MG63 (cell line): ENCODE measurements at places on chromosomes 4 and X.

GRCh38 chrX:10239611-10240064, 82.9 kb downstream of the CLCN4 start:
- DNase-seq: peak; percentile 87

DNA sequence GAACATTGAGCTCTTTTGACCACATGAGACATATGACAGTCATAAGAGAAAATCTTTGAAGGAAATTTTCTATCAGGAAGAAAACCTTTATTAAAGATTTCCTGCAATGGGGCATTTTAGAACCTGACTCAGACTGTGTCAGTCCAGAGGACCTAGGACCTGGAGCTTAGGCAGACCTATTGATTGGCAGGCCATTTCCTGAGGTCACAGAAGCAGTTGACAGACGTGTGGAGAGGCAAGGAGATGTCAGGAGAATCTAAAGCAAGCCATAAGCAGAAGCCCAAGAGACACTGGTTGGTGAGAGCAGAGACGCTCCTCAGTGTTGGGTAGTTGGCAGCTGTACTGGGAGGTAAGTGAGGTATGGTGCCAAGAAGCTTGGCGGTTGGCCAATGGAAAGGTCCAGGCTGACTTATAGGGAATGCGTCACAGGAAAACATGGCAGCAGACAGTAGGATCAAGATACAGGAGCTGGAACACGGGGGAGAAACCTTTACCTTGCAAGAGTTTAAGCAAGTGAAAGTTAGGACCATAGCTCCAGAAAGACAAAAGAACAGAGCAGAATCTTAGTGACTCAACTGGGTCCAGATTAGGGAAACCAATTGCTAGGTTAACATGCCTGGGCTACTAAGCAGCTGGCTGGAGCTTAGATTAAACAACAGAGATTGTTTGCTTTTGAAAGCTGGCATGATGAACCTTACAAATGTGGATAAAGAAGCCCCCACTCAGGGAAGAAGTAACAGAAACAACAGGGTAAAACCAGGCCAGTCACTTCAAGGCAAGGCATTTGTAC, 18.6 kb downstream of the PALLD start:
- DNase-seq: peak; percentile 17

- no peak for DNase-seq
These were observed 362.2 kb upstream of the SPANXN4 start for GRCh38 chrX:142663330-142664095.

GRCh38 chr4:113292371-113293042, 243.1 kb downstream of the ANK2 start:
- DNase-seq: no peak

- no peak for DNase-seq
These were observed 27.4 kb downstream of the FAM13A start for GRCh38 chr4:89029591-89029990.

DNA sequence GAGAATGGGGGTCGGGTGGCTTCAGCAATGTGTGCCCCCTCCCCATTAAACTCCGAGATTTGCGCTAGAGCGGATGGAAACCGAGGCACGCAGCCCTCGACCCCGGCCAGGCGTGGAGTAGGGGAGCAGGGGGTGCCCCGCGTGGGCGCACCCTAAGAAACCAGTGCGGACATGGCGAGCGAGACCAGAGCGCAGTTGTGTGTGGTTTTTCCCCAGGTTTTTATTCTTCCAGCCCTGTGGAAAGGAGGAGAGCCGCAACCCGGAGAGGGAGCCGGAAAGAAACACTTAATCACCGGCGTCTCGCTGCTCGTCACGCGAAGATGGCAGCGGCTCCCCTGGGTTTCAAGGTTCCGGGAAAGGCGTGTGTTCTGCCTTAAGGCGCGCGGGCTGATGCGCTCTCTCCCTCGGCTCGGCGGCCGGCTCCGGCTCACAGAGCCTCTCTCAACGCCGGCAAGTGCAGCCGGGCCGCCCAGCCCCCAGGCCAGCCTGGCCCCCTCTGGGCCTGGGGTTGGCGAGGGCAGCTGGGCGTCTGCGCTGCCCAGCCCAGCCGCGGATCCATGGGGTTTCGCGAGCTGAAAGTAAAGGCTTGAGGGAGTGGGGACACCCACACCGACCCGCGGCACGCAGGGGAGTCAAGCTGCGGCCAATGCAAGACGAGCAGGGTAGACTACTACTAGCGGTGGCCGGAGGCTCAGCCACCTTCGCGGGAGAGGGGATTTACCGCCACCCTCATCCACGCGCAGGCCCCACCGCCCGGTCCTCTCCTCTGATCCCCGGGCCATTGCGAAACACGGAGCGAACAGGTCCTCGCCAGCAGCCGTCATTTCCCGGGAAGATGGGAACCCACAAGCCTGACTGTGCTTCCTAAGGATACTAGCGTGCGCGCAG, 74.0 kb upstream of the BCOR start:
- DNase-seq: peak; percentile 30

- no peak for DNase-seq
These were observed 227.2 kb downstream of the SPCS3 start for GRCh38 chr4:176546975-176547374.

GRCh38 chr4:24856586-24856985, 56.3 kb downstream of the CCDC149 start:
- no peak for DNase-seq

- DNase-seq: no peak
These were observed 917.2 kb downstream of the DMD start for GRCh38 chrX:32293962-32294700.

DNA sequence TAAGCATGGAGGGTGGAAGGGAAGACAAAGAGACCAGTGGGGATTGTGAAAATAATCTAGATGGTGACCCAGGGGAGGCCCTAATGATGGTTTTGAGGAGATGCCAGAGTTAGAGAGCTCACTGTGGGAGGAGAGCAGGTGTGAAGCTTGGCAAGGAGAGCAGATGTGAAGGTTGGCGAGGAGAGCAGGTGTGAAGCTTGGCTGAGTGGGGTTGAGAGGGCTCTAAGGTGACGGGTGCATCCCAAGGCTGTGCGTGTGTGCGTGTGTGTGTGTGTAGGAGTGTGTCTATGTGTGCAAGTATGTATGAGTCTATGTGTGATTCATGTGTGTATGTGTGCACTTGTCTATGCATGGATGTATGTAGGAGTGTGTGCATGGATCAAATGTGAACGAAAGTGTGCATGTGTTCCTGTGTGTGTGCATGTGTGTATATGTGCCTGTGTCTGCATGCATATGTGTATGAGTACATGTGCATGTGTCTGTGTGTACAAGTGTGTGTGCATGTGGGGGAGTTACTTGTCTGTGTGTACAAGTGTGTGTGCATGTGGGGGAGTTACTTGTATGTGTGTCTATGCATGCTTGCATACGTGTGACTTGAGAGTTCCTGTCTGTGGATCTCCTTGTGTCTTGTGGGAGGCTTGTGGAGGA, 72.0 kb downstream of the EVC start:
- DNase-seq: no peak

DNA sequence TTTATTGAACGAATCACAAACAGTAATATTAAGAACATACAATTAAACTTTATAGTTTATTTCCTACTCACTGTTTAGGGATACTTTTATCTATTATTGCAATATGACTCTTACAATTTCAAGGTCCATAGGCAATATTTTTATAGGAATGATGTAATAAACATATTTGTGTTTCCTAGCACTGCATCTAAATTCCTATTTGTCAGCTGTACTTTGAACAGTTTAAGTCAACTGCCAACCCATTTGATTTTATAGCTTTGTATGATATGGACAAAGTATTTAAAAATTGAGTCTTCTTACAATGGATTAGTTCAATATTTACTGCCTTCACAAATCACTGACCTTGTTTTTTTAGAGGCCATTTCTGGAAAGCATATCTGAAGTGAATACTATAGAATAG, 199.3 kb downstream of the PCDH7 start:
- no peak for DNase-seq

DNA sequence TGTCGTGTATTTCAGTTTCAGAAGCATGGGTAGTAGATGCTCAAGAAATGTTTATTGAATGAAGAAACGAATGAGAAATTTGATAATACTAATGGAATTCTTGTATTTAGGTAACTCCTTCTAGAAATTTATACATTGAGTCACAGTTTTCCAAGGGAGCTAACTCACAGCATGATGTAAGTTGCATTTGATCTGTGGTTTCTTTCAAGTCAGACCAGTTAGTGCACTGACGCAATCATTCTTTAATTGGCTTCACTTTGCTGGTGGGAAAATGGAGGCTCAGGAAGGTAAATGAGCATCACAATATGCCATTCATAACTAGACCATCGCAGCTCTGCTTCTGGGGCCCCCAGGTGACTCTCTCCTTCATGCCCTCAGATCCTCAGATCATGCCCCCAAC, 17.3 kb upstream of the CWH43 start:
- DNase-seq: no peak

GRCh38 chr4:162610116-162610515, 446.3 kb upstream of the FSTL5 start:
- no peak for DNase-seq

- DNase-seq: peak; percentile 56
These were observed at the start of gene OTUD5 for GRCh38 chrX:48957477-48957826. Gene OTUD5, minus strand, starts transcription at chrX:48957607. Its CDS starts 37 bp downstream, at chrX:48957570.

GRCh38 chr4:1717129-1718094, 3.7 kb downstream of the TMEM129 start:
- no peak for DNase-seq

- no peak for DNase-seq
These were observed 1.1 kb downstream of the ABLIM2 start for GRCh38 chr4:8157496-8157895.

DNA sequence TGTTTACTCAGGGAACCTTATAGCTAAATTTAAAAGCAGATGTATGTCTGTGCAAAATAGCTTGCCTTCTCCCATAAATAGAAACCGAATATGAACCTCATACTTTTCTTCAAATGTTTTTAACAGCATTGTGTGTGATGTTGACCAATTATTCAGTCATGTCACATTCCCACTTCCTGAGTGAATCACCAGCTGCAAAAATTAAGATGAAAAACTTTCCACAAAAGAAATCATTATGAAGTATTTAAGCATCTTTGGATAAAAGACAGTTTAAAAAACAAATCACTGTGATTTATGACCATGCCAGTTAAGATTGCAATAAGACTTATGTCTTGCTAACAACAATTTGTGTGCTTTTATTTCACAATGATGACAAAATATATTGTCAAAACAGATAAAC, 220.1 kb downstream of the PDGFC start:
- no peak for DNase-seq

- no peak for DNase-seq
These were observed 135.1 kb upstream of the MSX1 start for GRCh38 chr4:4724321-4724720.

DNA sequence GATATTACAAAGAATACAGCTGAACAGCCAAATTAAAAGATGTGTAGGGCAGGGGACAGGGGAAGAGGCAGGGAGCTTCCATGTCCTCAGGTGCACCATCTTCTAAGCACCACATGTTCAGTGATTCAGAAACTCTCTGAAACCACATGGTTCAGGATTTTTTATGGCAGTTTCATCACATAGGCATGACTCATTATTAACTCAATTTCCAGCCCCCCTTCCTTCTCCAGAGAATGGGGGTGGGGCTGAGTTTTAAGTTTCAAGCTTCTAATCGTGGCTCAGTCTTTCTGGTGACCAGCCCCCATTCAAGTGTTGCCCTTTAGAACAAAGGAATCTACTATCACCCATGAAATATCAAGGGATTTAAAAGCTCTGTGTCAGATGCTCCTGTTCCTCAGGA, 317.8 kb upstream of the GALNT7 start:
- no peak for DNase-seq

- DNase-seq: peak; percentile 93
These were observed 46.0 kb downstream of the GALNT7 start for GRCh38 chr4:173214661-173215060.

DNA sequence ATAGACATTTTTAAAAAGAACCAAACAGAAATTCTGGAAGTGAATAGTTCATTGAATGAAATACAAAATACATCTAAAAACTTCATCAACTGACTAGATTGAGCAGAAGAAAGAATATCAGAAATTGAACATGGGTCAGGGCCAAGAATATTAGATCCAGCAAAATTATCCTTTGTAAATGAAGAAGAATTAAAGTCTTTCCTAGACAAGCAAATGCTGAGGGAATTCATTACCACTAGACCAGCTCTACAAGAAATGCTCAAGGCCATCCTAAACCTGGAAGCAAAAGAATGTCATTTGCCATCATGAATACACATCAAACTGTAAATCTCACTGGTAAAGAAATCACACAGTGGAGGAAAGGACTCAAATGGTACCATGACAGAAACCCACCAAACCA, 72.7 kb upstream of the RPL34 start:
- no peak for DNase-seq

DNA sequence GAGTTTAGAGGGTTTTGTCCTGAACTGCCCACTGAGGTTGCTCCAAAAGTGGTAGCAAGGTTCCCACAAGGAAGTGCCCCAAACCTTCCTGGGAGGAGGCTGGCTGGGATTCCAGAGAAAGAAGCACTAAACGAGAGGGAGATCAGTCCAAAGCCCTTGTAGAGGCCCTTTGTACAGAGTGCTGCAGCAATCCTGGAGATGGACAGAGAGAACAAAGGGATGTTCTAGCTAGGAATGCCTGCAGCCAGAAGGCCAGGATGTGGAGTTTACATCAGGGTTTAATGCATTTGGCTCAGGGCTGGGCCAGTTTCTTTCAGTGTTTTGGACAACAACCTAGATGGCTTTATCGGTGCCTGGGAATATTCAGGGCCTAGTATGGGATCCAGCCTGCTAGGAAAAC, 2155.1 kb upstream of the AGA start:
- no peak for DNase-seq

- DNase-seq: peak; percentile 41
These were observed 119.8 kb upstream of the SLC34A2 start for GRCh38 chr4:25535701-25536473.

DNA sequence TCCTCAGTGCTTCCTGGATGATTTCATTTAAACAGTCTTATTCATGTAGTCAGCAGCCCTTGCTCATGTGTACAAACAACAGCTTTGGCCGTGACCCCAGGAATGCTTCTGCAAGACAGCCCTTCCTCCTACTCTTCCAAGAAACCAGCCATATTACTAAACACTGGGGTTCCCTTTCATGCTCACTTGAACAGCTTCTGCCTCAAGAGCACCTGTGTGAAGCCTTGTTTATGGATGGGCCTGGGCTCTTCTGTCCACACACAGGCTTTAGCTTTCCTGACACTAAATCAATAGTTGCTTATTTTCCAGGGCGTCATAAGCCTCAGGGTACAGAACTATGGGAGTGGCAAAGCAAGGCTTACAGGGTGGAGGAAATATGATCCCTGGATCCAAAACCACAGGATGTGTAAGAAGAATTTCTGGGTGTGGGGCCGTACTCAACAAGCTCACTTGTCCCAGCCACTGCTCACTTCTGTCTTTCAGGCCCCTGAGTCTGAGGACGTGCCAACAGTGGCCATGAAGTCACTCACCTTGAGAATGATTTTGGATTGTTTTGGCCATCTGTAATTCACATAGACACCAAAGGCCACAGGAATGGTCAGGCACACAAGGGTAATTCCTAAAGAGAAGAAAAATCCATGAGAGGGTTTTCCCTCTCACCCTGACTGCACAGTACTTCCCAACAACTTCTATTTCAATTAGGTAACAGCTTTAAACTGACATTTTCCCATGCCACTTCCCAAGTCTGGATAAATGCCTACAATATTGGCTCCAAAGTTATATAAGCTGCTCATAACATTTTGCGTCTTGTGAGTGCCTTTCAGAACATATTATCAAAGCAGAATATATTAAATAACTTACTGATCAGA, 17.7 kb downstream of the SLC10A6 start:
- peak; percentile 76 for DNase-seq

GRCh38 chrX:115337491-115338144, 48.1 kb downstream of the LUZP4 start:
- DNase-seq: peak; percentile 65

GRCh38 chr4:89724716-89725115, 112.2 kb downstream of the SNCA start:
- no peak for DNase-seq

GRCh38 chr4:174214101-174214878, 69.2 kb downstream of the FBXO8 start:
- peak; percentile 19 for DNase-seq

GRCh38 chrX:774536-774935, 143.9 kb downstream of the SHOX start:
- DNase-seq: no peak
